ENCODE measurements at places on chromosomes 7 and 10. TPM values are rescaled to one million over a fixed set of nuclear protein-coding genes. Genes with fewer than 3 reads are reported as not detected.

GRCh38 chr10:63707254-63707910 is 186.2 kb downstream of the REEP3 start:
- peak overlapping the region; percentile 27 for H3K27ac ChIP-seq
- peak; percentile 67 for DNase-seq
- no peaks in the 10 kb centered on the region for H3K27me3 ChIP-seq

DNA sequence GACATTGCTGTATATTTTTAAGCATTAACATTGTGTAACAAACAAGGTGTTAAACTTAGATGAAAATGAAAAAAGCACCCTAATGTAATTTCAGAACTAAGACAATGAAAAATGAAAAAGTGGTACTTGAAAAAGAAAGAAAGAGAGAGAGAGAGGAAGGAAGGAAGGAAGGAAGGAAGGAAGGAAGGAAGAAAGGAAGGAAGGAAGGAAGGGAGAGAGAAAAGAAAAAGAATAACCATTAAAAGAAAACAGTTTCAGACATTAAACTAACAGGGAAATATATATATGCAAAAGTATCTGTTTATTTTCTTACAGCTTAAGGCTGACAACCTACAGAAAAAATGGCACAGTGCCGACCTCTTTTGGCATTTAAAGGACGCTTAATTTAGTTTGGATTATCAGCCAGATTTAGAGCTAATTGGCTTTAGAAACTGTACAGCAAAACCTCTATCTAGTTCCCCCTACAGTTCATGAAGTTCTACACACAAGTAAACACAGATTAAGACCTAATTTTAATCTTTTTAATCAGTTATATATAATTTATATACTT is 13.8 kb downstream of the MTERF1 start:
- no peaks in the 10 kb centered on the region for H3K4me1 ChIP-seq
- no peak overlapping the region for H3K27ac ChIP-seq
- H3K36me3 ChIP-seq, result no peaks in the 10 kb centered on the region
- H3K4me3 ChIP-seq, result no peak overlapping the region
- no peak for DNase-seq
- no peaks in the 10 kb centered on the region for H3K27me3 ChIP-seq

Gene NUDT5
- total RNA-seq, result 54.9 TPM

Gene ASB13
- total RNA-seq, result 9.2 TPM

- no peaks in the 10 kb centered on the region for H3K27me3 ChIP-seq
- no peak overlapping the region for H3K4me3 ChIP-seq
- peak overlapping the region; percentile 94 for H3K27ac ChIP-seq
Observed at GRCh38 chr10:95264227-95265051, 26.4 kb downstream of the PDLIM1 start.

- H3K4me1 ChIP-seq, result no peaks in the 10 kb centered on the region
- no peak overlapping the region for H3K4me3 ChIP-seq
- H3K27me3 ChIP-seq, result peaks cover 12% of the 10 kb centered on the region
- H3K27ac ChIP-seq, result no peak overlapping the region
- DNase-seq, result peak; percentile 66
Observed at GRCh38 chr10:127556916-127557315, 7.8 kb downstream of the NPS start.

DNA sequence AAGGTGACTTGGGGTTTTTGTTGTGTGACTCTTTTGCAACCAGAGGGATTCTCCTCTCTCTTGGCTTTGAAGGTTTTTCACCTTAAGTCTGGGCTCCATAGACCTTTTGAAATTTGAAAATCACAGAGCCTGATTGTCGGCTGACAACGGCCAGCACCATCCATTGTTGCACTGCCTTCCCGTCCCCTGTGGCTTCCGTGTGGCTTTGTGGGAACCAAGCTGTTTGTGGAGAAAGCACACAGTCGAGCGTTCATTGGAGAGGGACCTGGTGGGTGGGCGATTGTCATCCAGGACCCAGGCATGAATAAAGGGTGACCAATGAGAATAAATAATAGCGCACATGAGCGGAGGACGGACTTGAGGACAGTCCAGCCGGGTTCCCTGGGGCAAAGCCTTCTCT is 7.4 kb upstream of the RAMP3 start:
- H3K4me3 ChIP-seq, result no peak overlapping the region
- H3K36me3 ChIP-seq, result no peaks in the 10 kb centered on the region
- no peaks in the 10 kb centered on the region for H3K4me1 ChIP-seq
- DNase-seq, result no peak

DNA sequence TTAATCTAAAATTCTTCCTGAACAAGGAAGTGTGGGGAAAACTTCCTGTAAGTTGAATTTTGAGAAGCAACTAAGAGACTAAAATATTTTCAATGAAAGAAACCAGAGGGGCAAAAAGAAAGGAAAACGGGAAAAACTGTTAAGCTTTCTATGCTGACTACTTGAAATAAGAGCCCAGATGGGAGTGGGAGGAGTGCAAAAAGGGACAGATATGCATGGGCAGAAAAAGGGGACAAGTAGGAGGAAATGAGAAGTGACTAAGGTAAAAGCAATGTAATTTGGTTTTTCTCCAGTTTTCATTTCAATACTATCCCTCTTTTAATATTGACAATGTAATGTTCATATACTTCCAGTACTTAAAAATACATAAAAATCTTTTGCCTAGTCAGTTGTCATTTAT is 11.1 kb downstream of the OGA start:
- H3K4me1 ChIP-seq, result no peaks in the 10 kb centered on the region
- no peak overlapping the region for H3K4me3 ChIP-seq
- H3K27ac ChIP-seq, result no peak overlapping the region
- DNase-seq, result no peak
- H3K27me3 ChIP-seq, result no peaks in the 10 kb centered on the region

- H3K27me3 ChIP-seq, result no peaks in the 10 kb centered on the region
- no peak overlapping the region for H3K4me3 ChIP-seq
- H3K36me3 ChIP-seq, result no peaks in the 10 kb centered on the region
Observed at GRCh38 chr10:77943121-77943901, 16.8 kb upstream of the DLG5 start.

DNA sequence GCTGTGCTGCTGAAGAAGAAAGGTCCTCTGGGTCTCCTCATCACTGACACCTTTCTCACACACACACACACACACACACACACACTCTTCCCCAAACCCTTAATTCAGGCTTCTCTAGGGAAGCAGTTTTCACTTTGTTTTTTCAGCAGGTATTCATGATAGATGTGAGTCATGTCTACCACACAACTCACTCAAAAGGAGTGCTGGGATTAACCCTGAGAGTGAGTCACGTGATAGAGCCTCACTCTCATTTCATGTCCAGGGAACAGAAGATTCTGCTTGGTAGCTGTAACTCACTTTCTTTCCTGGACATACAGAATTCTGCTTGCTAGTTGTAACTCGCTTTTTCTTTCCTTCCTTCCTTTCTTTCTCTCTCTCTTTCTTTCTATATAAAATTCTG is 45.4 kb downstream of the VIM start:
- peak overlapping the region; percentile 87 for H3K27ac ChIP-seq
- no peak overlapping the region for H3K4me3 ChIP-seq
- no peaks in the 10 kb centered on the region for H3K27me3 ChIP-seq
- DNase-seq, result peak; percentile 79
- peaks cover 13% of the 10 kb centered on the region for H3K4me1 ChIP-seq

DNA sequence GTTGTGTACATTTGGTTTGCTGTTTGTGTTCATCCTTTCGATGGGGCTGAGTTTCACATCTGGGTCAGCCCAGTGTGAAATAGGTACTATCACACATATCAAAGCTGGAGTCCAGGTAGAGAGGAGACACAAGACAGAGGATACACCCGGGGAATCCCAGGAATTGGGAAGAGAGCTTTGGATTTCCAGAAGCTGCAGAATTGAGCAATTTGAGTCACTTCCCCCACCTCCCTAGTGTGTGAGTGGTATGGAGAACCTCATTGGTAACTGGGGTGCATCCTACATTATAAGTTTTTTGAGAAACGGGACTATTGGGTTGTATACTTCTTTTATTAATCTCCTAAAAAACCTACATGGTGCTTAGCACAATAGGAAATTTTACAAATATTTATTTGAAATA is 12.1 kb upstream of the PDSS1 start:
- no peak overlapping the region for H3K27ac ChIP-seq
- H3K4me1 ChIP-seq, result no peaks in the 10 kb centered on the region
- DNase-seq, result no peak
- H3K27me3 ChIP-seq, result no peaks in the 10 kb centered on the region
- H3K36me3 ChIP-seq, result no peaks in the 10 kb centered on the region

- DNase-seq, result no peak
- H3K4me1 ChIP-seq, result no peaks in the 10 kb centered on the region
- no peak overlapping the region for H3K4me3 ChIP-seq
- no peaks in the 10 kb centered on the region for H3K27me3 ChIP-seq
- H3K36me3 ChIP-seq, result no peaks in the 10 kb centered on the region
Observed at GRCh38 chr7:123051916-123052315, 56.4 kb upstream of the TAS2R16 start.

DNA sequence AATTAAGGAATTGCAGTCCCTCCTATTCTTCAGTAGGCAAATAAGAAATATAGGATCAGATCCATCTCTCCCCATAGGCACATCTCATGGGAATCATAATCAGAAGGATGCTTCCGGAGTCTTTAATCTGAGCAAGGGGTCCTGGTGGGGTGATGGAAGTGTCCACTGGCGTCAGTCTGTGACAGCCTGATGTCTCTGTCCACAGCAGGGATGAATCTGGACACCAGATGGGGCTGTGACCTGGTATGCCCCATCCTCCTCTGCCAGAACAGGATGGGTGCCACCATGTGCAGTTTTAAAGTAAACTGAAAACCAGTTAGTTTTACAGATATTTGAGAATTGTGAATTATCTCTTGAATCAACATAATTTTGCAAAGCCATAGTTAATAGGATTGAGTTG is 148.7 kb downstream of the C1GALT1 start:
- H3K4me1 ChIP-seq, result no peaks in the 10 kb centered on the region
- no peak for DNase-seq
- no peak overlapping the region for H3K4me3 ChIP-seq
- H3K27me3 ChIP-seq, result no peaks in the 10 kb centered on the region
- H3K36me3 ChIP-seq, result no peaks in the 10 kb centered on the region

- no peaks in the 10 kb centered on the region for H3K27me3 ChIP-seq
- DNase-seq, result no peak
- no peaks in the 10 kb centered on the region for H3K36me3 ChIP-seq
- H3K4me1 ChIP-seq, result no peaks in the 10 kb centered on the region
- no peak overlapping the region for H3K4me3 ChIP-seq
Observed at GRCh38 chr7:70833726-70834125, 298.2 kb upstream of the GALNT17 start.

Gene AKR1E2
- total RNA-seq, result 4.2 TPM

GRCh38 chr10:31867646-31868045 is 61.0 kb downstream of the ARHGAP12 start:
- H3K27ac ChIP-seq, result no peak overlapping the region
- DNase-seq, result no peak
- no peak overlapping the region for H3K4me3 ChIP-seq
- H3K36me3 ChIP-seq, result no peaks in the 10 kb centered on the region
- H3K27me3 ChIP-seq, result no peaks in the 10 kb centered on the region
- H3K4me1 ChIP-seq, result peaks cover 16% of the 10 kb centered on the region

GRCh38 chr10:34967335-34967880 is 122.7 kb downstream of the CUL2 start:
- no peaks in the 10 kb centered on the region for H3K36me3 ChIP-seq
- peaks cover 12% of the 10 kb centered on the region for H3K4me1 ChIP-seq
- H3K27ac ChIP-seq, result peak overlapping the region; percentile 8
- H3K4me3 ChIP-seq, result no peak overlapping the region

GRCh38 chr10:117547716-117548668 is 5.4 kb downstream of the EMX2 start:
- H3K4me3 ChIP-seq, result no peak overlapping the region
- H3K27ac ChIP-seq, result no peak overlapping the region
- H3K27me3 ChIP-seq, result peaks cover 100% of the 10 kb centered on the region
- no peaks in the 10 kb centered on the region for H3K36me3 ChIP-seq

DNA sequence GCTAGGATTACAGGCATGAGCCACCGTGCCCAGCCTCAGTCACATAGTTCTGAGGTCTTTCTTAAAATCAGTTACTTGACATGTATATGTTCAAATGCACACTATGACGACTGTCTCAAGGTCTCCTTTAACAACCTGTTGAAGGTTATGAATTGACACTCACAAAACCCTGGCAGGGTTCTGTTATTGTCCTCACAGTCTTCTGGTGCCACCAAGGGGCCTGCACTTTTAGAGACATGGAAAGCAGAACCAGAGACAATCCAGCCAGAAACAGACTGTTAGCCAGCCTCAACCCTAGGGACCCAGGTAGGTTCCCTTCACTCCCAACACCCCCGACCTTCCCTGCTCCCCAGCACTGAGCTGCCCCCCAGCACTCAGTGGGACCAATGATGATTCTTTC is 26.4 kb downstream of the TEX36 start:
- no peaks in the 10 kb centered on the region for H3K27me3 ChIP-seq
- H3K27ac ChIP-seq, result no peak overlapping the region
- DNase-seq, result no peak
